ENCODE measurements at places on chromosomes 5 and 9.
A peak's percentile ranks its signal among the peaks of the same experiment; 100 is the strongest.

DNA sequence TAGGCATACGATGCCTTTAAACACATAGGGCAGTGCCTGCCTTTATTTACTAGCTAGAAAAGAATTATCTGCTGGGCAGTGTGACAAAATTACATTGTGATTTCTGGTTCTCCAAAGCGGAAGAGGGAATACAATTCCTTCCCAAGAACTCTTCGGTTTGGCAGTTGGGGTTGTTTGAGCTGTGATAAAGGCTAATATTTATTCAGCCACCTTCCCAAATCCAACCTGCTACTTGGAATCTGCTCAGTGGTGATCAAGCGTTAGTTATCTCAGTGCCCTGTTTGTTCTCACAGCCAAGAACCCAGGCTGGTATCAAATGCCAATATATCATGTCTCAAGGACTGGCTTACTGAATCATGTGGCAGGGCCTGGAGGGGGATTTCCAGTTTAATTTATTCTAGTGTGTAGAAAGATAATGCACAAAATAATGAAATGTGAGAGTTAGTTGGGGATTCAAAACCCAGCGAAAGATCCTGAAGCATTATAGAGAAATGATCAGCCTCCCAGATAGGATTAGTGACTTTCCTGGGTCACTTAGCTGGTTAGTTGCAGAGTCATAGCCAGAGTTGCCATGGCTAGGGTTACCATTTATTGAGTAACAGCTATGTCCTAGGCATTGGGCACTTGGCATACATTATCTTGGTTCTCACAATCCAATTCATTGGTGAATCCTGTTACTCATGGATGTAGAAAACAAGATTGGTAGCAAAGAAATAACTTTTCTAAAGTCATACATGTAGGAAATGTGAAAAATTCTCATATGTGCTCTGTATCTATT lies 457.0 kb upstream of the KLF4 start:
- peak; percentile 12 for DNase-seq

GRCh38 chr9:120913647-120914264 lies 12.8 kb downstream of the TRAF1 start:
- DNase-seq: no peak

GRCh38 chr9:81519816-81520495 lies 169.4 kb downstream of the TLE1 start:
- no peak for DNase-seq

GRCh38 chr9:37953206-37953774 lies 49.4 kb upstream of the SLC25A51 start:
- no peak for DNase-seq

GRCh38 chr9:123380852-123381705 lies 25.1 kb downstream of the CRB2 start:
- no peak for DNase-seq

DNA sequence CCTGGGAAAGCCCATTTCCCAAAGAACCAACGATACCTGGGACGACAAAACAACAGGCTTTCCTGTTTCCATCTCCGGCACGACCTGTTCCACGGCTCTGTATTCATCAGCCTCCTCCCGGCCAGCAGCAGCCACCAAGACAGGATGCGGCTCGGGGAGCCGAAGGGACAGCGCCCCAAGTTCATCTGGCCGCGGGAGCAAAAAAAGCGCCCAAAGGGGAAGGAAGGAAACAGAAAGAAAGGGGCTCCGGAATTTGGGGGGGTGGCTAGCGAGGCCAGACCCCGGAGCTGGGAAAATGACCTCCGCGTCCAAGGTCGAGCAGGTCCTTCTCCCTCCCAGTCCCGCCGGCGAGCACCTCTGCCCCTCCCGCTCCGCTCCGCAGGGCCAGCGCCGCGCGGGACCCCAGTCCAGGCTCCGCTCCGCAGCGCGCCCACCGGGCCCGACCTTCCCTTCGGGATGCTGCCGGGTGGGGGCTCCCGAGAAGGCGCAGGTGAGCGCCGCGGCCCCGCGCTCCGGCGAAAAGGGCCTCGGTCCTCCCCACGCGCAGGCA lies 608 bp downstream of the ELOVL7 start:
- peak; percentile 18 for DNase-seq
